Activated CD8-positive, alpha-beta memory T cell treated with anti-CD3 and anti-CD28 coated beads for 1 hour (primary cell): ENCODE measurements at places on chromosomes 3 and 15.

- no peak for DNase-seq
Measured at GRCh38 chr3:30811151-30811795, 83.2 kb downstream of the GADL1 start.

DNA sequence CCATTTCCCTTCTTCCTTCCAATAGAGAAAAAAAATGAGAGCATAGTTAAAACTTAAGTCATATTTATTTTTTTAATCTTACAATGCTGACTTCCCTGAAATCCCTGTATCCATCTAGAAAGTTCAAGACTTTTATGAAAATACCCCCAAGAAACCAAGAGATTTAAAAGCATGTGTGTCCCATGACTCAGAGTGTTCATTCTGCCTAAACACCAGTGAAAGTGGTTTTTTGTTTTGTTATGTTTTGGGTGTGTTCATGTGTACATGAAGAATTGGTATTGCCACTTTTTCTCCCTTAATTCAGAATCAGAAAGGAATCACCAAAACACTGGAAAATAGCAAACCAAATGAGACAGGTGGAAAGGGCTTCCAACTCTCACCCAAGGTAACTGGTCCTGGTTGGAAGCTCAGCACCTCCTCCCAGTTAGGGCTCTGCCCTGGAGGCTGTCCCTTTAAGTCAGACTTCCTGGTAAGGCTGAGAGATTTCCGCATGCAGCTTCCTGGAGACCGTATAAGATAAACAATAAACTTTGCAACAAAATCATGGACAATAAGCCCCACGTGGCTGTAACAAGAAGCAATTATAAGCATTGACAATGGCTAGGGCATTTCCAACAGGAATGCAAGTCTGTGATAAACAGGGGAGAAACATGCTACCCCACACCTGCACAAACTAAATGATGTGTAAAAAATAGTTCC is 121.9 kb upstream of the ARHGEF3 start:
- DNase-seq: no peak

DNA sequence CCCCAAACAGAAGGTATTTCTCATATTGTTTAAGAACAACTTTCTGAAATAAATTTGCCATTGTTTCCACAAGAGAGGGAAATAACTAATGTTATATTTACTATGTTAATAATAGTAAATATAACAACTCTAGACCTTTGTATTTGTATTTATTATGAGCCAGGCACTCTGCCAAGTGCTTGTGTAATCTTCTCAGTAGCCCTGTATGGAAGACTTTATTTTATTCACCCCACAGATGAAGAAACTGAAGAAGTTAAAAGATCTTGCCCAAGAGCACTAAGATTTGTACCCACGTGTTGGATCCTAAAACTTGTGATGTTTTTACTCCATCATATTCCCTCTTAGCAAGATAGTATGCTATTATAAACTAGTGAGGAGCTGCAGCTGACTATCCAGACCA is 12.0 kb upstream of the GNB4 start:
- DNase-seq: no peak

DNA sequence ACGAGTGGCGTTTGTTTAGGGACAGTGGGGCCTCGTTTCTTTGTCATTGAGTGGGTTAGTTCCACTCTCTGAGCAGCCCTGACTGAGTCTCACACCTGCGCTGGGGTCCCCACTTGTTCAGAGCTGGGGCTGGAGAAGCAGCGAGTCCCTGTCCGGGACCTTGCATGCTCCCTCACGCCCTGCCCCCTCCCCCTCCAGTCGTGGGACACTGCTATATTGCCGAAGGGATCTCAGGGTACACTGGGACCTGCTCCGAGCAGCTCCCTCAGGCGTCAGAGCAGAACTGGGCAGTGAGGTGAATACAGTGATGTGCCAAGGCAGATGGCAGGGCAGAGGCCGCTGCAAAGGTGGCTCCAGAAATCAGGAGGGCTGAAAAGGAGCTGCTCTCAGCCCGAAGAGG is 59.9 kb upstream of the KLF13 start:
- no peak for DNase-seq
